Globus pallidus (tissue), 1 donor: ENCODE measurements at places on chromosomes 4 and X.

DNA sequence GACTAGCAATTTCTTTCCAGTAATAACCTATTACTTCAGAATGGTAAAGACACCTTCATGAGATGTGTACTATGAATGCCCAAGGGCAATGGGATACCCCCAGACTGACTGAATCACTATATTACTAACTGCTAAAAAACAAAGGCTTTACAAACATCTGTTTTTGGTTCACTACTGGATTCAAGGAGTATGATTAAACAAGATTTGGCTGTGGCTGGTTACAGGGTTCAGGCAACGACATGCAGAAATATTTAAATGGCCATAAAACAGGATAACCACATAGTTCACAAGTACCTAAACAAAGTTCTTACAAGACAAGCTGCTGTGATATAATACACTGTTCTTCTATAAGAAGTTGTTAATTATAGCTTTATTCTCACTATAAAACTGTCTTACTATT is 128.2 kb downstream of the FRYL start:
- no peak for DNase-seq

DNA sequence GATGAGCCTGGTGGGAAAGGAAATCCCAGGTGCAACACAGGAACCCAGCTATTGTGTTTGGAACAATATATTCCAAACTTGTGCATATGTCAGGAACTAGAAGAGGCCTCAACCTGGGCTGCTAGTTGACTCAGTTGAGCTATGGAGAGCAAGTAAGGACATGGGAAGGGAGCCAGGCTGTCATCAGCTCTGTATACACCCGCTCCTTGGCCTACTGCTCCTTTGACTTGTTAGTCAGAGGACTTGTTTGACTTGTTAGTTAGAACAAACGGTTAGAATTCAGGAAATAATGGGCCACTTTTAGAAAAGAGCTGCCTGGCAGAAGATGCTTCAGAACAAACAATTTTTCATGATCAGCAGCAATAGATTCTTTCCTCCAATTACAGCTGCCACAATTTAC is 76.4 kb downstream of the CBLL2 start:
- DNase-seq = no peak

GRCh38 chr4:104677116-104677515 is 182.4 kb upstream of the CXXC4 start:
- DNase-seq = peak; percentile 6

- no peak for DNase-seq
These were observed 47.7 kb upstream of the GALNTL6 start for GRCh38 chr4:171765514-171765913.

DNA sequence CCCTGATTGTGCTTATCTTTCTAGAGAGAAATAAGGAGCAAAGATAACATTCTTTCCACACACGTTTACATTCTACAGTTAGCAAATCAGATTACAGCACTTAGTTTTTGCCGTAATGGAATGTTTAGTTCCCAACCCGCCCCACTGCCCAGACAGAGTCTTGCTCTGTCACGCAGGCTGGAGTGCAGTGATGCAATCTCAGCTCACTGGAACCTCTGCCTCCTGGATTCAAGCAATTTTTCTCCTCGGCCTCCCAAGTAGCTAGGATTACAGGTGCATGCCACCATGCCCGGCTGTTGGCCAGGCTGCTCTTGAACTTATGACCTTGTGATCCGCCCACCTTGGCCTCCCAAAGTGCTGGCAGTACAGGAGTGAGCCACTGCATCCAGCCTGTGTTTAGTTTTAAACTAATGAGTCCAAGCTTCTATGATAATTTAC is 8.4 kb upstream of the PRPS1 start:
- no peak for DNase-seq

DNA sequence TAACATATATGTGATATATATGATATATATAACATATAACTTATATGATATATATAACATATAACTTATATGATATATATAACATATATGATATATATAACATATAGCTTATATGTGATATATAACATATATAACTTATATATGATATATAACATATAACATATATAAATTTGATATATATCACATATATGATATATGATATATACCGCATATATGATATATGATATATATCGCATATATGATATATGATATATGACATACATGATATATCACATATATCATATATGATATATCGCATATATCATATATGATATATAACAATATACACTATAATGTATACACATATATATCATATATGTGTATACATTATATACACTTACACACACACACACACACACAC is 114.3 kb downstream of the ELOVL6 start:
- no peak for DNase-seq

DNA sequence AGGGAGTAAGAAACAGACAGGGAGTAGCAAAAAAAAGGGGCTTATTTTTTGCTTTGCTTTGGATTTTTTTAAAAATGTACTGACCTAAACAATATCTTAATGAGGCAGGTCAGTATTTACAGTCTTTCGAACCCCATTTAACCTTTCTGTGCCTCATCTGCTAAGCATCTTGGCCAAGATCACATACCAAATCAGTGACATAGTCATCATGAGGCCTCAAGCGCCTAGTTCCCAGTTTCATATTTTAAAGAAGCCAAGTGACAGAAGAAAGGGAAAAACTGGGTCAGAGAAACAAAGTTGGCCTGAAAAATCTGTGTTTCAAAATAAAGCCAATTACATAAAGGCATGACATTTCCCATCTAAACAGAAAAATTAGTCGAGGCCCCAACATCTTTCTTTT is 94.6 kb upstream of the WDR44 start:
- DNase-seq = no peak

DNA sequence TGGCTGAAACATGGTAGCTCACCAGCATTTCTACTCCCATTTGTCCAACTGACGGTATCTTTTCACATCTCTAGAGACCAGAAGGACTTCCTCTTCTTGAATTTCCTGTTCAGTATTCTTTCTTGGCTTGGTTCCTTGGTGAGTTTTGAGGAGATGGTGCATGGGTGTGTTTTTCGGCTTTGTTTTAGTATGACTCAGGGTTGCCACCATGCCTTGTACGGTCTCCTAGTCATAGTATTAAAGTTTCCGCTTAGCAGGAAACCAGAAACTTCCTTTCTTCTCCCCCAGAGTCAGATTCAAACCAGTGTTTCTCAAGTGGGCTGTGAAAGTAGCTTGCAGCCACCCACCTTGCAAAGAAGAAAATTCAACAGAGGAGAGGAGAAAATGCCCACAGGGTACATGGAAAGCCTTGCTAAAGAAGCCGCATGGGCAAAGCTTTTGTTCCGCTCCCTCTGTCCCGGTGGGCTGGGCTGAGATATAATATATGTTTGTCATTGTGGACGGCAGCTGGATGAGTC is 5.7 kb downstream of the CD99 start:
- DNase-seq = peak; percentile 57

- DNase-seq = no peak
These were observed 80.9 kb downstream of the CLDN34 start for GRCh38 chrX:10048076-10048475.

GRCh38 chr4:32133141-32133540 is 1413.0 kb downstream of the PCDH7 start:
- DNase-seq = no peak

- DNase-seq = no peak
These were observed 64.3 kb upstream of the FTHL17 start for GRCh38 chrX:31136144-31136611.

DNA sequence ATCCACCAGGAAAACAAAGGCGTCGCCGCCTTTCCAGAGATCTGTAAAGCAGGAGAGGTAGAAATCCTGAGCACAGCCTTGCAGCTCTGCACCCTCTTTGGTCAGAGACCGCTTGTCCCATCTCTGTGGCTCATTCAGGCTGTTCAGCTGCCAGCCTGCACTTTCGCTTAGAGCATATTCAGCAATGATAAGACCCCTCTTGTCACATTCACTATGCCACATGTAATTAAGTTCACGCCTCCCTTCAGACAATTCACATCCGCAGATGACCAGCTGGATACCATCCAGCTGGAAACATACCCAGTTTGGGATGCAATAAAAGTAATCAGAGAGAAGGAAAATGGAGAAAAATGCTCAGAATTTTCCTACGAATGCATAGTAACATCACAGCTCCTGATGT is 335.4 kb downstream of the UNC5C start:
- peak; percentile 67 for DNase-seq

- DNase-seq = no peak
These were observed 14.8 kb upstream of the TRIM60 start for GRCh38 chr4:165016971-165017370.
